ENCODE measurements at places on chromosomes 5 and 9. TPM values are rescaled to one million over a fixed set of nuclear protein-coding genes. Genes with fewer than 3 reads are reported as not detected.

- no peak for DNase-seq
These were observed 73.5 kb downstream of the BOD1 start for GRCh38 chr5:173542964-173543363.

GRCh38 chr9:129402931-129403778 is 217.7 kb downstream of the C9orf50 start:
- no peak for DNase-seq

DNA sequence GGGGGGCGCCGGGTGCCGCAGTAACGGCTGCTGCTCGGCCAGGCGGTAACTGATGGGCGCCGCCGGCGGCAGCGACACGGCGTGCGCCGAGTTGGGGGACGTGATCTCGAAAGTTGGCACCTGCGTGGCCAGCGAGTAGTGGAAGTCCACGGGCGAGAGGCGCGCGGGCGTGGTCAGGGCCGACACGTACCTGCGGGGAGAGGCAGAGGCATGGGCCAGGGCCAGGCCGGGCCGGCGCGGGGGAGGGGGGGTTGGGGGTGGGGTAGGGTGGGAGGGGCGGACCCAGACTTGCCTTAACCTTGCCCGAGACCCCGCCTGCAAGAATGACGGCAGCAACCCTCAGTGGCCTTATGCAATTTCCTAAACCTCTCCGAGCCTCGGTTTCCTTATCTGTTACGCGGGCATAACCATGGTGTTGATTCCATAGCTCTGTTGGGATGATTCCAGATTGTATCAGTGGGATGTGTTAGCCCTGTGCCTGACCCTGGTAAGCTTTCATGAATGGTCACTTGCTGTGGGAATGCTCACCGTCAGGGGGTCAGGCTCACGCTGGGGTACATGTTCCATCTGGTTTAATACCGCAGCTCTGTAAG is 53.0 kb downstream of the PSD2 start:
- no peak for DNase-seq

DNA sequence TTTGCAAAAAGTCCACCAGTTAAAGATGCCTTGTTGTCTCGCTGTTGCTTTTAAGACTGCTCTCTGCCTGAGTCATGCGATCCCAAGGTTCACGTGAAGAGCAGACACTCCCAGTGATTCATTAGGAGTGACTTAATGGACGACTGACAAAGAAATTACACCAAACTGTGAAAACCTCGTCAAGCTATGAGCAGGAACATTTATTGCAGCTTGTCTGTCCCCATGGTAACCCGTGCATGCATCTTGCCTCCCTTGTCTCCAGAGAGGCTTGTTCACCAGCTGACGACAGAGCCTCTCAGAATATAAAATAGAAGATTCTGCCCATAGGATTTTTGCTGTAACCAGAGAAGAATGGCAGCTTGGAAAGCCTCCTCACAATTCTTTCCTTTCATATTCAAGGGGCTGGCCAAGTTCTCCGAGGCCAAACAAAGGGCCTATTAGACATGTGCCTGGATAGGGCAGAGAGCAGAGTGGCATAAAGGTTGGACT is 352.7 kb downstream of the SPOCK1 start:
- DNase-seq, result peak; percentile 99

GRCh38 chr5:175382171-175382570 is 61.8 kb downstream of the DRD1 start:
- DNase-seq, result no peak

The ZNF366 gene
- total RNA-seq, result not detected

GRCh38 chr5:127892467-127893207 is 189.4 kb downstream of the CCDC192 start:
- DNase-seq, result peak; percentile 89

- no peak for DNase-seq
These were observed 18.2 kb upstream of the CSF1R start for GRCh38 chr5:150104550-150104870.

The GDF9 gene
- 0.50 TPM for total RNA-seq
